Astrocyte (in vitro differentiated cells and primary cell): ENCODE measurements at places on chromosomes 7 and 10.

DNA sequence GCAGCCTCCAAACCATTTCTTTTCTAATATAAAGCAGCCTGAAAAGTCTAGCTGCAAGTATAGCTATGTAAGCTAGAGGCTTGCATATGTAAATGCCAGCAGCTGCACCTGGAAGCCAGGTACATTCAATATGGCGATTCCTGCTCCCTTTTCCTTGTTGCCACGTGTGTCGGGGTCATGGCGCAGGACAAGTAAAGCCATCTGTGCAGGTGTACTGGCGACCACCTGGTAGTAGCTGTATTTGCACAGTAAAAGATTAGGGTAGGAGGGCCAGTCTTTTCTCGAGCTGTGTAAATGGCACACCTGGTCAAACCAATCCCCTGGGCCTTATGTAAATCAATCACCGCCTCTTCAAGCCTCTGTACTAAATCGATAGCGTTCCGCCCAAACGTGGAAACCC lies 484.5 kb downstream of the MAGI2 start:
- no peak for DNase-seq

DNA sequence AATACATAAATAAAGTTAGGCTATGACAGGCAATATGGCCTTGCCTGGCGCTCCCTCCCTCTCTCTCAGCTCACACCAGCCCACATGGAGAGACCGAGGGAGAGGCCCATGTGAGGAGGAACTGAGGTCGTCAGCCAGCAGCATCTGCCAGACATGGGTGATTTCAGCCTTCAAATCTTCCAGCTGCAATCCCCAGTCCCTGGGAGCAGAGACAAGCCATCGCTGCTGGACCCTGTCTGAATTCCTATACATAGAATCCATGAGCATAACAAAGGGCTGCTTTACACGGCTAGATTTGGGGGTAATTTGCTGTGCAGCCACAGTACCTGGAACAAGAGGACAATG lies 35.6 kb downstream of the ANKRD16 start:
- DNase-seq = no peak

- peak; percentile 31 for DNase-seq
Observed at GRCh38 chr7:115009139-115009538, 87.2 kb downstream of the MDFIC start.

GRCh38 chr10:48770561-48771089 lies 86.0 kb downstream of the WDFY4 start:
- DNase-seq = no peak

- DNase-seq = no peak
Observed at GRCh38 chr7:45573661-45574415, at the start of gene ADCY1. Gene ADCY1 (plus strand): TSS chr7:45574368. CDS start chr7:45574544, 176 bp downstream.

DNA sequence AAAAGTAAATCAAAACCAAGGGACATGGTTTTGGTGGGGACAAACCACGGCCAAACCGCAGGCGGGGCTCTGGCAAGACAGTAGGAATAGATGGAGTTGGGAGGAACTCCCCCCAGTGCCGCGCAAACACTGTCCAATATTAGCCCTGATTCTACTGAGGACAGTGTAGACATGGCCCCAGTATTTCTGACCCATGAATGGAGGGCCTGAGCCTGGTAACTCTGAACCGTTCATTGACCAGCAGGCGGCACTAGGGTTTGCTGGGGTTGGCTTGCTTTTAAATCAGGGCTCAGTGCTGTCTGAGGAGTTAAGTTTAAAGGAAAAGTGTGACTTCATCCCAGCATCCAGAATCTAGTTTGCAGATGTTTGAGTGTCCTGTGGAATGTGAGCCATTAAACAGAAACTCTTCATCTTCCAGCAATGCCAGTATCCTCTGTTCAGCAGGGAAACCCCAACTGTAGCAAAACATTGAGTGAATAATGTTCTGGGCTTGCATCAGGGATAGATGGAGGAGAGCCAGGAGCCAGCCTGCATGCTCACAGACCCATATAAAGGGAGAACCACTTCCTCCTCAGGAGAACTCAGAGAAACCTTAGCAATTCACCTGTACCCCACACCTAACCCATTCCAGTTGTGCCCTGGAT lies 147.4 kb upstream of the PRSS58 start:
- DNase-seq = peak; percentile 20

GRCh38 chr10:43214071-43214955 lies 52.6 kb downstream of the RASGEF1A start:
- DNase-seq = peak; percentile 39

DNA sequence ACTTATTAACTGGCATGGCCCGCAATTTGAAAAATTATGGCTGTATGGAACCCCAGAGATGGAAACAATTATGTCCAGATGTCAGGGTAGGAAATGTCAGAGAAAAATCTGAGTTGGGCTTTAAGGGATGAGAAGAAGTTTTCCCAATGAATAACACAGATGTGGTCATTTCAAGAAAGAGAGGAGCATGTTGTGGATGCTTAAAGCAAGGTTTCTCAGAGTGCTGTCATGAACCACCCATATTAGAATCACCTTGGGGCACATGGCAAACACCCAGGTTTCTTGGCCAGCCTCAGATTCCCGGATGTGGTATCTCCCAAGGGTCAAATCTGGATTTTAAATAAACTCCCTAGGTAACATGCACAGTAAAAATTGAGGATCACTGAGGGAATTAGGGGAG lies 43.6 kb downstream of the LAMB4 start:
- DNase-seq = no peak

- DNase-seq = no peak
Observed at GRCh38 chr10:71471957-71472365, 75.2 kb downstream of the CDH23 start.

DNA sequence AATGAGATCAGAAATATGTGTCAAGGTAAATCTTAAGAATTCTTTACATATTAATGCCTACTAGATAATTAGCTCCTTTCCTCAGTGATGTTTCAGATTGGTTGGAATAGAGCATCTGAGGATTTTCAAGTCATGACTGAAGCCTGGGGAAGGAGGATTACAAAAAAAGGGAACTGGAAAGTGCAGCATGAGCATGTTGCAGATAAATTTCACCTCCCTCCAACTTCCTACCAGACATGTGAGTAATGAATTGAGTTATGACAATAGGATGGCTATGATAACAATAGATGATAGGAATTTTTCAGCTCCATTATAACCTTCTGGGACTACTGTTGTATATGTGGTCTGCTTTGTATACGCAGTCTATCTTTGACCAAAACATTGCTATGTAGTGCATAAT lies 104.2 kb upstream of the RAB18 start:
- DNase-seq = no peak

DNA sequence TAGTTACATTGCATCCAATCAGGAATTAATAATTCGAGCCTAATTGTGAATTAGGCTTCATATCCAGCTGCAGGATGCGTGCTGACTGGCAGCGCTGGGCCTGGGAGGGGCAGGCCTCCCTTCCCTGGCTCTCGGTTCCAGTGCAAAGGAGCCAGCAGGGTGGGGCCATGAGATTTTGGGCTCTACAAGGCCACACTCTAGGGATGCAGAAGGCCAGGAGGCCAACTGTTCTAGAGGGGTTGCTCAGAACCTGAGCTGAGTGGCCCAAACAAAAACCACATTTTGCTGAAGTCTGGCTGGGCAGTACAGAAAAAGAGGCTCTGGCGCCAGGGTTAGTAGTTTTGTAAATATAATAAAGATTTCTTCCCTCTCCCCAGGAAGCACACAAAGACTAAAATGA lies 72.3 kb downstream of the CLEC2L start:
- no peak for DNase-seq

DNA sequence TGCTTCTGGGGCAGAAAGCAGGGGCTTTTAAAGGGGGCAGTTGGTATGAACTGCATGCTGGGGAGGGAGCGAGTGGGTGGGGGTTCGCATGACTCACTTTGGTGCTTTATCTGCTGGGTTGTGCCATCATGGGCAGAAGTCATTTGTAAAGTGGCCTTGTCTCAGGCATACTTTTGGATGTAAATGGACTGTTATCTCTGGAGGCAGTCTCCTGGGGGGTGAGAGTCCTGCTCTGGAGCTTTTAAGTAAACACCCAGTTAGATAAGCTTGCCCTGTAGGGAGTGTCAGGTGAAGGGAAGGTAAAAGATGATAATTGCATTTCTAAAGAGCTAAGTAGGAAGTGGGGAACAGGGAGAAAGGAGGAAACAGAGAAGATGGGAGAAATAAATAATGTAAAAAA lies 1.6 kb upstream of the GSTO1 start:
- no peak for DNase-seq

GRCh38 chr7:128037081-128037480 lies 5.8 kb upstream of the LRRC4 start:
- DNase-seq = no peak

DNA sequence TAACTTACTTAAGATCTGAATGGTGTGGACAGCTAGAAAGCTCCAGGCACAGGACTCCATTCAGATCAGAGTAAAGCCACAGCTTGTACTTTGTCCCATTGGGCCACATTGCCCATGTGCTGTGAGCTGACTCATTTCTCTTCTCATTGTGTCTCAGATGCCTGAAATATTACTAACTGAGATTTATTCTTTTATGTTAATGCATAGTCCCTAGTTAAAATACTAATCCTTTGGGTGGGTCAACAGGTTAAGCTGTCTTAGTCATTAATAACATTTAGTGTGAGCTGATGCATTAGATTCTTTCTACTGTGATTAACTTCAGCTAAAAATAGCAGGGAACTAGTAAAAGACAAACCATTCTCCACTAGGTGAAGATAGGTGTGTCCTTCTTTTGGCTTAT lies 104.7 kb upstream of the ARMC3 start:
- peak; percentile 95 for DNase-seq

GRCh38 chr10:47114680-47115186 lies 185.3 kb upstream of the GDF10 start:
- DNase-seq = no peak

DNA sequence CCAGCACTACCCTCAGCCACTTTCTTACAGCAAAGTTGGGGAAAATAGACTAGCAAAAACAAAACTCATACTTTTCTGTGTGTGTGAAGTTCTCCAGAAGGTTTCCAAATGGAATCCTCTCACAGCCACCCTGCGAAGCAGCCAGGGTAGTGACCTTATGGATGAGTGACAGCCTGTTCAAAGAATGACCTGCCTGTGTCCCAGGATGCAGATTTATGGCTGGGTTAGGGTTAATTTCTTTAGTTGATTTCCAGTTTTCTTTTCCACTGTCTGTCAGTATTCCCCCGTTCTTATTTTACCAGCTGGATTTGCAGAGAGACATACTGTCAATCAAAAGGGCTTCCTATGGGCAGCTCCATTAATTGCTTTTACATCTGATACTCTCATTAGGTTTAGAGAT lies 2.4 kb upstream of the SEMA4G start:
- no peak for DNase-seq

DNA sequence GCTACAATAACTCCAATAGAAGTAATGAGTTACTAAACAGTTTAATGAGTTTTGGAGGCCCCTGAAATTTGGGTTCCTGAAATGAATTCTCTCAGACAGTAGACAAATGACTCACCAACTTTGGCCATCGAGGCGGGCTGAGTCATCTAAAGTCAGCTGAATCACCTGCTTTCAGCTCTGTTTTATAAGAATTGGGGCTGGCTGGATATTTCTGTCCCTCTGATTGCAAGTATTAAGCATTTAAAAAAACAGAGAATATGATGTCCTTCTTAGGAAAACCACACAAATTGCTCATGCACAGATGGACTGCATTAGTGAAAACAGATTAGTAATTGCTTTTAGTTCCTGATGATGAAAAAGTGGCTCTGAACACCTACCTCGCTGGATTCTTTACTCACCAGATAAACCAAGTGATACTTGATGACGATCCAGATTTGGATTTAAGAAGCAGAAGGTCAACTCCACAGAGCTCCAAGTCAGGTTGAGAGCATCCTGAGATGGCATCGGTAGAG lies 59.1 kb downstream of the ZNF365 start:
- DNase-seq = peak; percentile 99

DNA sequence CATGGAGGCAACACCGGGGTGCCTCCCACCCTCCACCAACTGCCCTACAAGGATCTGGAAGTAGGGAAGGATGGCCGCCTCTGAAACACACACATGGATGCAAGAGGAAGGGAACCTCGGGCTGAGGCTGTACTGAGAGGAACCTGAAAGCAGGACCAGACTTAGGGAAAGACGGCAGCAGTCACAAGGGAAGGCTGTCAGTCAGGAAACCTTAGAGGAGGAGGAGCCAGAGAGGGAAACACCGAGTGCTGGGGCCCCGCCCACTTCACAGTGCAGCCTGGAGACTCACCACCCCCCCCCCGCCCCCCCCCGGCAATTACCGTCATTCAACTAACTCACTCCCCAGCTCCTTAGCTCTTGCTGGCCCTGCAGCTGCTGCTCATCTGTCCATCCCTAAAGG lies 2.5 kb downstream of the CYREN start:
- no peak for DNase-seq

- DNase-seq = peak; percentile 80
Observed at GRCh38 chr10:126133906-126134656, 237.7 kb downstream of the FANK1 start.

- DNase-seq = peak; percentile 80
Observed at GRCh38 chr10:9634466-9634865, 1383.2 kb upstream of the CELF2 start.

DNA sequence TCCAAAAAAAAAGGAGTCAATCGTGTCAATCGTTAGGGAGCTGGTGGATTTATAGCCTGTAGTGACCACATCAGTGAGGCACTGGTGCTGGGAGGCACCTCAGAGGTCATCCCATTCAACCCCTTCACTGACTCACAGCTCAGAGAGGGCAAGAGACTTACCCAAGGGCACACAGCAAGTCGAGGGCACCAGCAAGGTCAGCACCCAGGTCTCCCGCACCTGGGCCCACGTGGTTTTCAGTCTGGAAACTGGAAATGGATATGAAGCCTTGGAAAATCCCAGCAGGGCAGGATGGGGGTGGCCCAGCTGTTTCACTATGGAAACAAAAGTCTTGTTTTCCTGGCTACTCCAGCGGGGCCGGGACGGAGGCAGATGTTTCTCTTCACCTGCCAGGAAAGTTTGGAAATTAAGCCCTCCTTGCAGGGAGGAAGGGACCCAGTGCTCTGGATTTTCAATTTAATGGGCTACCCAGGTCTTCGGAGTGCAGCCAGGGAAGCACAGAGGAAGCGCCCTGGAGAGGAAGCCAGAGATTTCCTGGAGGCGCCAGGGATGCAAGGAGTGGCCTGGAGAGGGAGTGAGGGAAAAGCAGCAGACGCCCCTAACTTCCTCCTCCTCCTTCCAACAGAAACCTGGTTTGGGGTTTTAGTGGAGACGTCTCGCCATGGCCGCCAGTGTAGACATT lies 157.2 kb upstream of the TNRC18 start:
- DNase-seq = no peak

DNA sequence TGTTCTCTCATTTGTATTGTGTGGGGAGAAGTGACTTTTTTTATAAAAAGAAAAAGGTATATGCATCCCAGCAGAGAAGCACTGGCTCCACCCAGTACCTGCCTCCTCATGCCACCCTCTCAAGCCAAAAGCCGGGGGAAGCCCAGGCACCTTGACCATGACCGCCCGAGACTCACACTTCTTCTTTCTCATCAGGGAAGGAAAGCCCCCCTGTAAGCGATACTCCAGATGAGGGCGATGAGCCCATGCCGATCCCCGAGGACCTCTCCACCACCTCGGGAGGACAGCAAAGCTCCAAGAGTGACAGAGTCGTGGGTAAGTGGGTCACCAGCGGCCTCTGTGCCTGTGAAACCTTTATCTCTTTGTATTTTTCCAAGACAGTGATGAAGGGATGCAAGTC lies 22.9 kb downstream of the IKZF1 start:
- no peak for DNase-seq

GRCh38 chr7:118699222-118699621 lies 474.7 kb downstream of the ANKRD7 start:
- no peak for DNase-seq
